ENCODE measurements at places on chromosomes 11 and 22. TPM values are rescaled to one million over a fixed set of nuclear protein-coding genes. Genes with fewer than 3 reads are reported as not detected.

DNA sequence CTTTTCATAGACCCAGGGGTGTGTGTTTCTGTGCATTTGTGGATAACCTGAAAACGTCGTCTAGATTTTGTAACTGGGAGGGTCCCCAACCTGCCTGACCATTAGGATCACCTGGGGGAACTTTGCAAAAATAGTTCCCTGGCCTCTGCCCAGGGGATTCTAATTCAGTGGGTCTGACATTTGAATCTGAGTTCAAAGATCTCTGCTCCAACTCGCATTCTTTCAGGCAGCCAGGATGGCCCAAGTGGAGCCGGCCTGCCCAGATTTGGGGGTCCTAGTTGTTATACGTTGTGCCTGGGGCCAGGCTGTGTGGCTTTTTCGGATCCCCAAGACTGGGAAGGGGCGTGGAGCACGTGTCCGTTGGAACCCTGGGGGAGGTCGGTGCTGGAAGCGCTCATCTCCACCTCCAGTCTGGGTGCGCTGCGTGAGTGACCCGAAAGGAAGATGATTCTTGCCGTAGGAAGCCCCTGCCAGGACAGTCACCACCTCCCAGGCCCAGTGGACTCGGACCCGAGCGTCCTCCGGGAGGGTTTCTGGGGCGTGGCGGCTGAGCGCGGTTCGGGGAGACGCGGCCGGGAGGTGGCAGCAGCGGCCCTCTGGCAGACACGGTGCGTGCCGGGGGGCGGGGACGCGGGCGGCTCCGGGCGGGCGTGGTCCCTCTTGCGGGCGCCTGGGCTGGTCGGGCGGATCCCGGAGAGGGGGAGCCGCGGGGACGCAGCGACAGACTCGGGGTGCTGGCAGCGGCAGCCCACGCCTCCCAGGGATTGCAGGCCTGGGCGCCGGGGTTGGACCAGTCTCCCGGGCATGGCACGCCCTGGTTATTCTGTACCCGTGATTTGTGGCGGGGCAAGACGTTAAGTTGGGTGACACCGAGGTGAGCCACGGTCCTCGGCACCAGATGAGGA, 29.2 kb upstream of the PLET1 start:
- peak; percentile 85 for DNase-seq
- H3K36me3 ChIP-seq: no peaks in the 10 kb centered on the region
- H3K4me3 ChIP-seq: peak overlapping the region; percentile 78
- no peak overlapping the region for H3K27ac ChIP-seq

GRCh38 chr22:29065468-29066190, 4.0 kb upstream of the C22orf31 start:
- no peak overlapping the region for H3K27ac ChIP-seq
- DNase-seq: no peak
- peaks cover 3% of the 10 kb centered on the region for H3K4me1 ChIP-seq
- H3K4me3 ChIP-seq: no peak overlapping the region

GRCh38 chr11:86588566-86589090, 83.8 kb downstream of the ME3 start:
- H3K36me3 ChIP-seq: no peaks in the 10 kb centered on the region
- no peak for DNase-seq
- no peaks in the 10 kb centered on the region for H3K27me3 ChIP-seq
- H3K4me3 ChIP-seq: no peak overlapping the region
- no peak overlapping the region for H3K27ac ChIP-seq

The WBP2NL gene
- 0.22 TPM for total RNA-seq

The TRPC6 gene
- 12.5 TPM for total RNA-seq

The FOXR1 gene
- not detected for total RNA-seq

- no peak for DNase-seq
- H3K27ac ChIP-seq: no peak overlapping the region
- no peaks in the 10 kb centered on the region for H3K4me1 ChIP-seq
These were observed 10.1 kb downstream of the C22orf23 start for GRCh38 chr22:37943136-37943824.

GRCh38 chr11:128512474-128512996, 74.8 kb downstream of the ETS1 start:
- no peak overlapping the region for H3K4me3 ChIP-seq
- no peaks in the 10 kb centered on the region for H3K36me3 ChIP-seq
- peaks cover 4% of the 10 kb centered on the region for H3K4me1 ChIP-seq
- H3K27ac ChIP-seq: no peak overlapping the region

The OR52E8 gene
- total RNA-seq: not detected

DNA sequence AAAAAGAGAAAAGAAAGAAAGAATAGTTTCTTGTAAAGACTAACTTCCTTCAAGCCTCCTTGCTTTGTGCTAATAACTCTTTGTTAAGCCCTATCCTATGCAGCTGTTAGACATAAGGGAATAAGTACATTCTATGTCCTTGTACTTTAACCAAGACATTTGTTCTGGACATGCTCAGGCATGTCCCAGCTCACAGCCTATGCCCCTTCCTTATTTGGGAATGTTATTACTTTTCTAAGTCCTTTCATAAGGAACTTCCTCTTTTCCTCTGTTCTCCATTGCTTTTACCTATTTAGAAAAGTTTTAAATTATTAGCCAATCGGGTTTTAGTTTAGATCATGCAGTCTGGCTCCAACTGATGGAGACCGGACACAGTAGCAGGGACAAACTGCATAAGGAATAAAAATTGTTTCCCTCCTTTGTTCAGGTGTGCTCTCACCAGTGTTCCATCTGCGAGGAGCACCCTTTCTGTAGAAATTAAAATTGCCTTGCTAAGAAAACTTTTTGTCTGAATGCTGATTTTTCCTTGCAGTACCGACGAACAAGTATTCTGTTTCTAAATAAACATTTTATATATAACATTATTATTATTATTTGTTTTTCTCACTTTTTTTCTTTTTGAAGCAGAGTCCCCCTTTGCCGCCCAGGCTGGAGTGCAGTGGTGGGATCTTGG, 21.6 kb upstream of the SPINDOC start:
- no peaks in the 10 kb centered on the region for H3K4me1 ChIP-seq
- H3K4me3 ChIP-seq: no peak overlapping the region
- no peaks in the 10 kb centered on the region for H3K27me3 ChIP-seq
- peaks cover 9% of the 10 kb centered on the region for H3K36me3 ChIP-seq
- H3K27ac ChIP-seq: no peak overlapping the region

DNA sequence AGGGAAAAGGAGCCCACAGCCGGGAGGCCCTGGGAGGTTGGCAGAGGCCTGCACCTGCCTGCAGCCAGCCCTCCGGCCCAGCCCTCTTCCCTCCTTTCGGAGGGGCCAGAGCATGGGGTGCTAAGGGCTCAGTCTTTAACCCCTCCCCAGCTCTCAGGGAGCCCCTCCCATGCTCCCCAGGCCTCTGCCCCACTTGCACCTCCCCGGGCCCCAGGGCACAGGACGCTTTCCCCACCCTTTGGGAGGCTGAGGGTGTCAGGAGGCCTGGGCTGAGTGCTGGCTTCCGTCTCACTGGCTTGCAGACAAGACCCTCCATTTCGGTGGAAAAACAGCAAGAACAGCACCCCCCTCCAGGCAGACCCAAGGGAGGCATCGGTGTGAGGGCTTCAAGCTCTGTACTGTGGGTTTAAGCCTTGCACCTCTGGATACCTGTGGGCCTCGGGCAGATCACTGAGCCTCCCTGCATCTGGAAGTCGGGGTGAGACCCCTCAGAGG, 7.3 kb downstream of the ASCL2 start:
- no peak overlapping the region for H3K27ac ChIP-seq
- H3K4me3 ChIP-seq: no peak overlapping the region
- H3K4me1 ChIP-seq: no peaks in the 10 kb centered on the region
- no peak for DNase-seq
- H3K36me3 ChIP-seq: no peaks in the 10 kb centered on the region

- no peak overlapping the region for H3K27ac ChIP-seq
- peaks cover 42% of the 10 kb centered on the region for H3K36me3 ChIP-seq
- no peak overlapping the region for H3K4me3 ChIP-seq
These were observed 8.9 kb downstream of the TTC17 start for GRCh38 chr11:43367382-43368178.

GRCh38 chr11:12106501-12106900, 3.9 kb upstream of the MICAL2 start:
- H3K27ac ChIP-seq: no peak overlapping the region
- no peaks in the 10 kb centered on the region for H3K36me3 ChIP-seq
- no peak overlapping the region for H3K4me3 ChIP-seq
- peaks cover 9% of the 10 kb centered on the region for H3K4me1 ChIP-seq
- peaks cover 3% of the 10 kb centered on the region for H3K27me3 ChIP-seq
- no peak for DNase-seq

The LMO1 gene
- 0.50 TPM for total RNA-seq

DNA sequence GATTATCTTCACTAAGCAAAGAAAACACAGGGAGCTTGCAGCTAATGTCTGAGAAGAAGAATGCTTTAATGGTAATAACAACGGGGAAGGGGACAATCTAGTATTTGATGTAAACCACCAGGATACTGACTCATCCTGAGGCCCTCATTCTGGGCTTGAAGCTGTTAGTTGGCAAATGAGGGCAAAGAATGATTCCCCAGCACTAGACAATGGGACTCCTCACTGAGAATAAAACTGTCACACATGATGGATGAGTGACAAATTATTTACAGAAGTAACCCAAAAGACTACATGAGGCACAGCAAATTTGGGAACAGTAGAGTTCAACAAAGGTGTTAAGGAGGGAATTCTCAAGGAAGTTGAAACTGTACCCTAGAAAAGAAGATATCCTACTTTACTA, 76.3 kb downstream of the FAM168A start:
- peaks cover 30% of the 10 kb centered on the region for H3K36me3 ChIP-seq
- no peak overlapping the region for H3K27ac ChIP-seq
- no peaks in the 10 kb centered on the region for H3K4me1 ChIP-seq

GRCh38 chr11:58928691-58929090, 10.6 kb upstream of the GLYATL1 start:
- no peaks in the 10 kb centered on the region for H3K27me3 ChIP-seq
- H3K36me3 ChIP-seq: no peaks in the 10 kb centered on the region
- peaks cover 2% of the 10 kb centered on the region for H3K4me1 ChIP-seq
- H3K27ac ChIP-seq: no peak overlapping the region
- no peak for DNase-seq

DNA sequence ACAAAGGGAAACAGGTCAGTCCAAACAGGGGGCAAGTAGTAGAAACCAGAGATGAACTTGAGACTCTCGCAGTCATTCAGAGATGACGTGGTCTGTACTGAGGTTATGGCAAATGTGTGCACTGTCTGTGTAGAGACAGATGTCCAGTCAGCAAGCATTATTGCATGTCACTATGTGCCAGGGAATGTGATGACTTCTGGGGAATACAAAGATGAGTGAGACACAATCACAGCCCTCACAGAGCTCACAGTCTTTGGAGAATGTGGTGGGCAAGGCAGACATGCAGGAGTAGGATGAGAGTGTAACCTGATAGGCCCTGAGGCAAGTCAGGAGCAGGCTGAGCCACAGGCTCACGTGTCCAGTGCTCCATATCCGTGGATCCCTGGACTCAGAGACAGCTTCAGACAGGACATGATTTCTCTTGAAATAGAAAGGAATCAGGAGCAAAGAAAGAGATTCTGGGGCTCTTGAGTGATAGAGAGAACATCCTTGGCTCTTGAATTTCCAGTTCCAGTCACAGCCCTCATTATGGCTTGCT, 550.7 kb downstream of the ETS1 start:
- no peaks in the 10 kb centered on the region for H3K27me3 ChIP-seq
- H3K36me3 ChIP-seq: no peaks in the 10 kb centered on the region
- H3K27ac ChIP-seq: no peak overlapping the region
- DNase-seq: no peak

GRCh38 chr11:114132417-114132816, 72.9 kb downstream of the ZBTB16 start:
- no peak overlapping the region for H3K27ac ChIP-seq
- no peak overlapping the region for H3K4me3 ChIP-seq
- H3K36me3 ChIP-seq: no peaks in the 10 kb centered on the region
- H3K4me1 ChIP-seq: peaks cover 2% of the 10 kb centered on the region

DNA sequence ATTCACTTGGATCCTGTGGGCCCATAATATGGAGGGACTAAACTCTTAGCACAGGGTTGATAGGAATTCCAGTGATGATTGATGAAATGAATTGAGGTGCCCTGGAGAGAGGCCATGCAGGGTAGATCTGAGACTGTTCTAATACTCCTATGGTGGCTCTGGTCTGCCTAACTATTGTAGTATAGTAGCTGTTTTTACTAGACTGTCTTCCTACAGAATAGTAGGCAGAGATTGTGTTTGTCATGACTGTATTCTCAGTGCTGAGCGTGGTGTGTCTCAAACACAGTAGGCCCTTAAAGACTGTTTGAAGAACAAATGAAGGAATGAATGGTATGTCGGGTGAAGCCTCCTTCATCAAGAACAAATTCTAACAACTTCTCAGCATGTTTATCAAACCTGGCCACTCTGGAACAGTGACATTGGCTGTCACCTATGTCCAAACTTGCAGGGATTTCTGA, 107.0 kb upstream of the SESN3 start:
- DNase-seq: no peak
- no peak overlapping the region for H3K4me3 ChIP-seq
- H3K27me3 ChIP-seq: no peaks in the 10 kb centered on the region
- peak overlapping the region; percentile 37 for H3K27ac ChIP-seq
- no peaks in the 10 kb centered on the region for H3K36me3 ChIP-seq

- H3K36me3 ChIP-seq: no peaks in the 10 kb centered on the region
- H3K4me1 ChIP-seq: no peaks in the 10 kb centered on the region
- H3K27ac ChIP-seq: no peak overlapping the region
These were observed 10.2 kb downstream of the SCUBE2 start for GRCh38 chr11:9081153-9081552.

The BRSK2 gene
- 24.2 TPM for total RNA-seq

The IGLL1 gene
- total RNA-seq: not detected

The IFITM2 gene
- 421 TPM for total RNA-seq

GRCh38 chr11:47976931-47977330, 3.4 kb upstream of the PTPRJ start:
- H3K36me3 ChIP-seq: no peaks in the 10 kb centered on the region
- DNase-seq: no peak
- no peak overlapping the region for H3K27ac ChIP-seq
- peaks cover 4% of the 10 kb centered on the region for H3K4me1 ChIP-seq

DNA sequence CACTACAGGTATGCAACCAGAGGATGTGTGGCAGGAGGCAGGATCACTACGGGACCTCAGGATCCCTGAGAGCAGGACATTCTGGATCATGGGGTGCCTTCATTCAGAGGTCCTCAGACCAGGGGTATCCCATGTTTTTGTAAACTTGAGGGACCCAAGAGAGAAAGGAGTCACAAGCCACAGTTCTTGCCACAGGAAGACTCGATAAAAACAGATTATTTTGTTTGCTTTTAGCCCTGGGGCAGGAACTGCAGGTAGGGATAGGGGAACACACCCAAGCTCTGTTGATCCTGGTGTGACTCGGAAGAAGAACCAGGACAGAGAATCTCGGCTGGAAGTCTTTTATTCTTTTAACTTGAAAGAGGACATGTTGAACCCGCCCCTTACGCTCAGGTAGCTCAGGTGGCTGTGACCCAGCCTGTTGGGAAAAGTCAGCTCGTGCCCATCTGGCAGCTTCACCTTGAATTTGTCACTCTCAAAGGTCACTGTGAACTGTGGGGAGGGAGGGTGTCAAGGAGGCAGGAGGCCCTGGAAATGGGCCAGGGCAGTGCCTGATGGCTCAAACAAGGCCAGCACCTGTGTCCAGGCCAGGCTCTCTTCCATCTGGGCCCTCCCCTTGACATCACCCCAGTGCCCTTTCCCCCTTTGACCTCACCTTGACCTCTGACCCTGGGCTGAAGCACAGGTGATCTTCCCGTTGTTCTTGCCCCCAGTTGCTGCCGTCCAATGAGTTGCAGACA, 9.8 kb downstream of the LGALS2 start:
- H3K27me3 ChIP-seq: no peaks in the 10 kb centered on the region
- peak; percentile 30 for DNase-seq
- no peak overlapping the region for H3K27ac ChIP-seq
- no peak overlapping the region for H3K4me3 ChIP-seq

Measured in H9 (cell line).